ENCODE measurements at places on chromosomes 1 and 21.

GRCh38 chr1:208309771-208310170 lies 65.6 kb upstream of the PLXNA2 start:
- no peak overlapping the region for H3K27ac ChIP-seq
- no peak overlapping the region for H3K4me3 ChIP-seq
- H3K36me3 ChIP-seq: no peaks in the 10 kb centered on the region
- no peak for DNase-seq

- no peak overlapping the region for H3K27ac ChIP-seq
- peak; percentile 83 for DNase-seq
- no peak overlapping the region for H3K4me3 ChIP-seq
- no peaks in the 10 kb centered on the region for H3K36me3 ChIP-seq
- peaks cover 10% of the 10 kb centered on the region for H3K27me3 ChIP-seq
Measured at GRCh38 chr1:2786329-2787162, 14.9 kb downstream of the TTC34 start.

- H3K4me3 ChIP-seq: no peak overlapping the region
- H3K27me3 ChIP-seq: no peaks in the 10 kb centered on the region
- peaks cover 6% of the 10 kb centered on the region for H3K4me1 ChIP-seq
- no peak for DNase-seq
Measured at GRCh38 chr1:210937846-210938245, 196.1 kb downstream of the KCNH1 start.

DNA sequence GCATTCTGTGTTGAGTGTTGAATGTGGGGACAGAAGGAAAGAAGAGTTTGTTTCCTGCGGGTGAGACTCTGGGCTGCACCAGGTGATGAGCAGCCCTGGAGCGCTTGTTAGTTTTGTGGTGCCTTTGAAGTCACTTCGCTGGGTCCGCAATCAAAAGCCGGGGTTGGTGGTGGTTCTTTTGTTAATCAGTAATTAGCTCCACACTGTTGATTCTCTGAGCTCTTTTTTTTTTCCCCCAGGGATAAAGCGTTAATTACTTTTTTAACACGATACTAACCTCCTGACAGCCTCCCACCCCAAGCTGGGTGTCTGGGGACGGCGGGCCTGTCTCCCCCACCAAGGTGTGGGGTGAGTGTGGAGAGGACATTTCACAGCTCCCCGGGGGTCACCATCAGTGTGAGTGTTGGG lies 56.6 kb downstream of the AGPAT3 start:
- H3K4me3 ChIP-seq: peak overlapping the region; percentile 63
- no peak for DNase-seq
- H3K36me3 ChIP-seq: no peaks in the 10 kb centered on the region
- peaks cover 3% of the 10 kb centered on the region for H3K27me3 ChIP-seq

- H3K27me3 ChIP-seq: peaks cover 2% of the 10 kb centered on the region
- H3K36me3 ChIP-seq: peaks cover 6% of the 10 kb centered on the region
Measured at GRCh38 chr1:145827966-145828365, 4.0 kb downstream of the POLR3C start.

DNA sequence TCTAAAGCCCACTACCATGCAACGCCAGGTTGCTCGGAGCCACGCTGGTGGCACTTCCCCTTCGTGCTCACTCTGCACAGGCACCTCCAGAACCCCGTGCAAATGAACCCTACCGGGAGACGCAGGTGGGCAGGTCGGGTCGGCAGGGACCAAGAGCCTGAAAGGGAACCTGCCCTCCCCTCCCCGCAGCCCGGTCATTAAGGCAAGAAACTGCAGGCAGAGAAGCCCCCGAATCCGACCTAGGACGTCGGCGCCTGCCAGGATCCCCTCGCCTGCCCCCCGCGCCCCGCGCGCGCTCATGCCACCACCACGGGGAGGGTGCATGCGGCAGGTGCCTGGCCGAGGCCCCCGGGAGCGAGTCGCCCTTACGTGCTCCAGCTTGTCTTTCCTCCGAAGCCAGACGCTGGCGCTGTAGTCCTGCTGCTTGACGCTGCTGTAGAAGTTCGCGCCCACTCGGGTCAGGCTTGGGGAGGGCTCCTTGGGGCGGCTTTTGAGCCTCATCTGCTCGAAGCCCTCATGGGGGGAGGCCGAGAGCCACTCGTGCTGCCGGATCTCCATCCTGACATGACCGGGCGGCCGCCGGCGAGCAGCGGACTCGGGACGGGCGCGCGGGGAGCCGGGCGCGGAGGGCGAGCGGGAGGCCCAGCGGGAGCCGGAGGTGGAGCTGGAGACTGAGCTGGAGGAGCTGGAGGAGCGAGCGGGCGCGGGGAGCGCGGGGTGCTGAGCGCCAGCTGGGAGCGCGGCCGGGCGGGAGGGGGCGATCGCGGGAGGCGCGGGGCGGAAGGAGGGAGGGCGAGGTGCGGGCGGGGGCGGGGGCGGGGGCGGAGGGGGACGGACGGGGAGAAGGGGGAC lies 552 bp downstream of the PLD5 start:
- H3K4me1 ChIP-seq: peaks cover 6% of the 10 kb centered on the region
- H3K36me3 ChIP-seq: no peaks in the 10 kb centered on the region
- H3K27me3 ChIP-seq: peaks cover 9% of the 10 kb centered on the region
- peak overlapping the region; percentile 79 for H3K4me3 ChIP-seq

GRCh38 chr1:33137800-33138199 lies 44.0 kb downstream of the TRIM62 start:
- peaks cover 35% of the 10 kb centered on the region for H3K4me1 ChIP-seq

- peak; percentile 61 for DNase-seq
- no peaks in the 10 kb centered on the region for H3K4me1 ChIP-seq
- H3K36me3 ChIP-seq: no peaks in the 10 kb centered on the region
- peak overlapping the region; percentile 85 for H3K27ac ChIP-seq
- H3K27me3 ChIP-seq: peaks cover 5% of the 10 kb centered on the region
Measured at GRCh38 chr21:36059823-36060158, 535 bp downstream of the SETD4 start.

DNA sequence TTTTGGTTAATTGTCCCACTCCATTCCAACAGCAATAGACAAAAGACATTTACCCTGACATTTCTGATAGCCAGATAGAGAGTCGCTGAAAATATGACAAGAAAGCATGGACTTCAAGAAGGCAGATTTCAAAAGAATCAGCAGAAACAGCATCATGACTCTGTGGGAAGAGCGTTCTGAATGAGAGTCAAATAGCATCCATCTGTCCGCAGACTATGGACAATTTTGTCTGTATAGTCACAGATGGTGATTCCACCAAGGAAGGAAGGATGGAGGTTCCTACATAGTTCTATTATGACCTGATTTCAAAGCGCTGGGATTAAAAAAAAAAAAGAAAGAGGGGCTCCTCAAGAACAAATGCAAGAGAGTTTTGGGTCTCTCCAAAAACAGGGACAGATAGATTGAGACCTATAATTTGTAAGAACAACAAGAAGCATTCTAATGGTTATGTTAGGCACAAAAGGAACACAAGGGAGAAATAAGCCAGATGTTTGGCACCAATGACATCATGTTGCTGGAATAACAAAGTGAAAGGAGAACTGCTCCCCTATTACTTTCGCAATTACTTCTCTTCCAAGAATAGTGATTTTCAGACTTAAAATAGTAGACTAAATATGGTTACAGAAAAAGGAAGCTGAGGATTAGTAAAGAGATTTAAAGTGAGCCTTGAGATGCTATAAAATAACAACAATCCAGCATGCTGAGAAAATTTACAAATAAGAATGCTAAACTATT lies 28.5 kb downstream of the NIBAN1 start:
- H3K36me3 ChIP-seq: no peaks in the 10 kb centered on the region
- no peak for DNase-seq
- H3K27ac ChIP-seq: no peak overlapping the region
- H3K4me1 ChIP-seq: peaks cover 5% of the 10 kb centered on the region
- no peaks in the 10 kb centered on the region for H3K27me3 ChIP-seq

GRCh38 chr1:226304291-226304955 lies 4.5 kb downstream of the LIN9 start:
- no peaks in the 10 kb centered on the region for H3K36me3 ChIP-seq
- no peak overlapping the region for H3K4me3 ChIP-seq
- H3K4me1 ChIP-seq: peaks cover 5% of the 10 kb centered on the region
- DNase-seq: no peak

DNA sequence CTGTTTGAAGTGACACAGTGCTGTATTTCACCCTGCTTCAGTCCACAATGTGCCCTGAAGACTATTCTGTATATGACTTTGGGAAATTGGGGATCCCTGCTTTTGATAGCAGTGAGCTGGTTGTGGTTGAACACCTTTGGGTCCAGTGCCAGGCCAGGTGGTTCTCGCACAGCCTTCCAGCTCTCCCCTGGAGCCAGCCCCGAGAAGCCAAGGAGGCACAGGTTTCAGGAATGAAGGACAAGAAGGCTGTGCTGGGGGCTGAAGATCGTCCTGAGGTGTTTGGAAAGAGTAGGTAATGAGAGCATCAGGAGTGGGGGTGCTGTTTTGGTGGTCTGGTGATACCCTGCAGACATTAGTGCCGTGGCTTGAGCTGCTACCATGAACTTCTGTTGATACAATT lies 131.4 kb upstream of the COL6A1 start:
- DNase-seq: peak; percentile 4
- peaks cover 27% of the 10 kb centered on the region for H3K4me1 ChIP-seq
- peaks cover 12% of the 10 kb centered on the region for H3K36me3 ChIP-seq
- no peak overlapping the region for H3K27ac ChIP-seq

GRCh38 chr1:86645851-86646250 lies 58.5 kb upstream of the SH3GLB1 start:
- DNase-seq: no peak
- H3K27me3 ChIP-seq: no peaks in the 10 kb centered on the region
- no peaks in the 10 kb centered on the region for H3K36me3 ChIP-seq
- no peaks in the 10 kb centered on the region for H3K4me1 ChIP-seq

DNA sequence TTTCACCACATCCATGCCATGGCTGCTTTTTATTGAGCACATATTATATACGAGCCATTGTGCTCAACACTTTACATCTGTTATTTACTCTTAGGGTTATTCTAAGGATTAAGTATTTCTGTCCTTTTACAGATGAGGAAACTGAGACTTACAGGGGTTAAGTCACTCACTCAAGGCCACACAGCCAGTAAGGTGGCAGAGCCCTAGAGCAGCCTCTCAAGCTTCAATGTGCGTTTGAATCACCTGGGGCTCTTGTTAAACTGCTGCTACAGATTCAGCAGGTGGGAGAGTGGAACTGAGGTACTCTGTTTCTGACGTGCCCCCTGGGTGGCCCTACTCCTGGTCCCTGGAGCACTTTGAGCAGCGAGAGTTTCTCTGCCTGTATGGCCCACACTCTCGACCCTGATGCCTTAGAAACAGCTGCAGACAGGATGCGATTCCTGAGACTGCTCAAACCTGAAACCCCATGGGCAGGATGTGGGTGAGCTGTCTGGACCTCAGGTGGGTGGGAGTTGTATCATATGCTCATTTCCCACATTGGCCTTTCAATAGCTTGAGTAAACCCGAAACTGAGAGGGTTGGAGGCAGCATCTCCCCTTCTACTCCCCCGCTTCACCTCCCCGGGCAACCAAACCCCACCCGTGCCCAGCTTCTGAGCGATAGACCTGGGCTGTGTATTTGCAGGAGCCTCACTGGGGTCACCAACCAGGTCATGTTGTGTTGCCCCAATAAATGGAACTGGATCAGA lies 59.3 kb downstream of the MAN1C1 start:
- peaks cover 3% of the 10 kb centered on the region for H3K4me1 ChIP-seq
- H3K4me3 ChIP-seq: no peak overlapping the region
- peaks cover 5% of the 10 kb centered on the region for H3K27me3 ChIP-seq
- no peak for DNase-seq
- H3K27ac ChIP-seq: no peak overlapping the region

DNA sequence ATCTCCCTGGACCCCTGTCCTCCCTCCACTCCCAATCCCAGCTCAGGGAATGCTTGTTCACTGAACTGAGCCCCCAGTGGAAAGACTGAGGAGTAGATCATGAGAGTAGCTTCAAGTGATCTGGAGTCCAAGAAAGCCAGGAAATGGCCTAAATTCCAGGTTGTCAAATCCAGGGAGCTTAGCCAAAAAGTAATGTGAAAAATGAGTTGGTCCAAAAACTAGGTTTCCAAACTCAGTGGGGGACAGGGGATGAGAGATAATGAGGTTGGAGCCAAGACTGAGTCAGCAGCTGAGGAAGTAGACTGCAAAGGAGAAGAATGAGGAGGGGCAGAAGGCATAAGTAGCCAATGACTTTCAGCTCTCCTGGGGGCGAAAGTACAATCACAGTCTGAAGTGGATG lies 284.1 kb upstream of the BEND5 start:
- H3K4me1 ChIP-seq: no peaks in the 10 kb centered on the region
- no peaks in the 10 kb centered on the region for H3K27me3 ChIP-seq
- DNase-seq: no peak
- no peak overlapping the region for H3K4me3 ChIP-seq
- peaks cover 19% of the 10 kb centered on the region for H3K36me3 ChIP-seq
- no peak overlapping the region for H3K27ac ChIP-seq

GRCh38 chr1:229689273-229689672 lies 63.2 kb downstream of the URB2 start:
- peaks cover 16% of the 10 kb centered on the region for H3K4me1 ChIP-seq
- H3K36me3 ChIP-seq: peaks cover 20% of the 10 kb centered on the region

GRCh38 chr1:21659924-21660326 lies 9.2 kb downstream of the RAP1GAP start:
- peak overlapping the region; percentile 63 for H3K4me3 ChIP-seq
- no peak overlapping the region for H3K27ac ChIP-seq
- no peak for DNase-seq

DNA sequence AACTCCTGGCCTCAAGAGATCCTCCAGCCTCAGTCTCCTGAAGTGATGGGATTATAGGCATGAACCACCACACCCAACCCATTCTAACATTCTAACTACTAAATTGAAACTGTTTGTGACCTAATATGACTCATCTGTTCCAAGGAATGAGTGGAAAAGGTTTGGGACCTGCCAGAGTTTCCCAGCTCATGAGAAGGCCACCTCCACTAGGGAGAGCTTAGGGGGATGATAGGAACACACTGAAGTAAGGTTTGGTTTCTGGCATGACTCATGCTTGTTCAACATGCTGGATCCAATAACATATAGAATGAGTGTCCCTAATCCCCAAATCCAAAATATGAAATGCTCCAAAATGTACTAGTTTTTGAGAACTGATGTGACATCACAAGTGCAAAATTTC lies 18.9 kb upstream of the SCAF4 start:
- no peak for DNase-seq
- H3K36me3 ChIP-seq: peaks cover 6% of the 10 kb centered on the region
- H3K27me3 ChIP-seq: peaks cover 5% of the 10 kb centered on the region
- H3K4me1 ChIP-seq: no peaks in the 10 kb centered on the region

- peaks cover 5% of the 10 kb centered on the region for H3K36me3 ChIP-seq
- no peaks in the 10 kb centered on the region for H3K27me3 ChIP-seq
- no peak for DNase-seq
- no peak overlapping the region for H3K27ac ChIP-seq
- no peak overlapping the region for H3K4me3 ChIP-seq
Measured at GRCh38 chr1:162147760-162148159, 78.3 kb downstream of the NOS1AP start.

Measured in glutamatergic neuron (in vitro differentiated cells).